ENCODE measurements at places on chromosomes 7 and 10.

- no peak for DNase-seq
Measured at GRCh38 chr10:90417029-90417428, 440.8 kb downstream of the HTR7 start.

GRCh38 chr7:51016546-51016945 lies 233.8 kb upstream of the GRB10 start:
- no peak for DNase-seq

- DNase-seq: no peak
Measured at GRCh38 chr7:152893801-152894294, 134.3 kb downstream of the ACTR3B start.

DNA sequence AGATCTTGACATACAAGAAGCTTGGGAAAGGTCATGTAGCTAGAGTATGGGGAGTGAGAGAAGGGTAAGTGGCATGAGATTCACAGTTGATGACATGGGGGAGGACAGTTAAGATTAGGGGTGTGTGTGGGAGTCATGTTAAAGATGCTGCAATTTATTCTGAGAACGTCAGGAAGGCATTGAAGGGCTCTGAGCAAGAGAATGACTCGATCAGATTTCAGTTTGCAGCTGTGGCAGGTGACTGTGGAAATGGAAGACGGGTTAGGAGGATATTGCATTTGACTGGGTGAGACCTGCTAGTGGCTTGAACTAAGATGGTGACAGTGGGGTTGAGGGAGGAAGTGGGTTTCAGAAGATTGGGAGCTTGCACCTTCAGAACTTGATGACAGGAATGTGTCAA lies 5.6 kb downstream of the CDC123 start:
- DNase-seq: no peak

GRCh38 chr7:100483090-100483721 lies 521 bp upstream of the NYAP1 start:
- peak; percentile 93 for DNase-seq

GRCh38 chr7:42931834-42932651 lies at the start of the genes MRPL32 and PSMA2:
Gene MRPL32, plus strand, starts transcription at chr7:42932376. Its CDS starts 11 bp downstream, at chr7:42932387.
Gene PSMA2, minus strand, starts transcription at chr7:42932174. Its CDS starts 16 bp downstream, at chr7:42932158.
- DNase-seq: peak; percentile 98

DNA sequence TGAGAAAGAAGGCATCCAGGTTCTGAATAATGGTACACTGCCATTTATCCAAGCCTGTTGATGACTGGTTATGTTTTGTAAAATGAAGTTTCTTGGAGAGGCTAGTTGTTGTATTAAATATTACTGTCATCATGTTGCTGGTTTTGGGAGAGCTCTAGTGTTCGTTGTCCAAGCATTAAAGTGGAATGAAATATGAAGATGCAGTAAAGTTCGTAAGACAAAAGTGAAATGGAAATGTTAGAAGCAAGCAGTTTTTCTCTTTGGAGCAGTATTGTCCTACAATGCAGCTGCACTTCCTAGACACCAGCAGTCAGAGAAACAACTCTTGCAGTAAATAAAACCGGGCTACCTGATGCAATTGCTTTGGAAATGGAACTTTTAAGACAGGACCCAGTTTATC lies 156.8 kb upstream of the FZD1 start:
- no peak for DNase-seq

DNA sequence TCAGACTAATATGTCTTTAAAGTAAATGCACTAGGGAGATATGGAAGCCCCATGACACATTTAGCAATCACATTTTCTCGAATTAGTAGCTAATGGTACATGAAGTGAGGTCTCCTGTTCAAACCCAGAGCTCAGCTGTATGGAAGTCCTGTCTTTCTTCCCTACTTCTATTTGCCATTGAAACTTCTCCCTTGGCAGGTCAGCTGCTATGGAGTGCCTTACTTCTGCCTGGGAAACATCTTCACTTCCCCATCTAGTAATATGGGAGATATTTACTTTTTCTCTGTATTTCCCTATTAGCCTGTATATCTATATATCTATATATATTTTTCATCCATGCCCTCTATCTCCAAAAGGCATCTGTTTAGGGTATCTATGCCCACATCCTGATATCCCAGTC lies 225.3 kb upstream of the INHBA start:
- no peak for DNase-seq

- DNase-seq: no peak
Measured at GRCh38 chr10:125064681-125065492, 95.5 kb downstream of the CTBP2 start.

DNA sequence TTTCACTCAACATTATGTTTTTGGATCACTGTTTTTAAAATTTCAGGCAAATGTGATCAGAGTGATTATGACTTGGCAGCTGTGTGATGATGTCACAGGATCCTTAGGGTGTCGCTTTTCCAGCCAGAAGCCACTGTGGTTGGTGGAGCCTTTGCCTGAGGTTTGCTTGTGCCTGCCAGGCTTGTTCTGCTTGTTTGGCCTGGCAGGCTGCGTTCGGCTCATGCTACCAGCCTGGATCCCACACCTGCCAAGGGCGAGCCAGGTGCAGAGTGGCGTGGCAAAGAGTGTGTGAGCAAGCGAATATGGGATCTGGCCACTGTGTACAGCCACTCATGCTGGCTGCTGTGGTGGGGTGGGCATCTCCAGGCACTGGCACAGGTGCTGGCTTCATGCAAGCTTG lies 55.7 kb downstream of the ADK start:
- no peak for DNase-seq
